SJCRH30 (cell line): ENCODE measurements at places on chromosomes 5 and 9. TPM values are rescaled to one million over a fixed set of nuclear protein-coding genes. Genes with fewer than 3 reads are reported as not detected.

DNA sequence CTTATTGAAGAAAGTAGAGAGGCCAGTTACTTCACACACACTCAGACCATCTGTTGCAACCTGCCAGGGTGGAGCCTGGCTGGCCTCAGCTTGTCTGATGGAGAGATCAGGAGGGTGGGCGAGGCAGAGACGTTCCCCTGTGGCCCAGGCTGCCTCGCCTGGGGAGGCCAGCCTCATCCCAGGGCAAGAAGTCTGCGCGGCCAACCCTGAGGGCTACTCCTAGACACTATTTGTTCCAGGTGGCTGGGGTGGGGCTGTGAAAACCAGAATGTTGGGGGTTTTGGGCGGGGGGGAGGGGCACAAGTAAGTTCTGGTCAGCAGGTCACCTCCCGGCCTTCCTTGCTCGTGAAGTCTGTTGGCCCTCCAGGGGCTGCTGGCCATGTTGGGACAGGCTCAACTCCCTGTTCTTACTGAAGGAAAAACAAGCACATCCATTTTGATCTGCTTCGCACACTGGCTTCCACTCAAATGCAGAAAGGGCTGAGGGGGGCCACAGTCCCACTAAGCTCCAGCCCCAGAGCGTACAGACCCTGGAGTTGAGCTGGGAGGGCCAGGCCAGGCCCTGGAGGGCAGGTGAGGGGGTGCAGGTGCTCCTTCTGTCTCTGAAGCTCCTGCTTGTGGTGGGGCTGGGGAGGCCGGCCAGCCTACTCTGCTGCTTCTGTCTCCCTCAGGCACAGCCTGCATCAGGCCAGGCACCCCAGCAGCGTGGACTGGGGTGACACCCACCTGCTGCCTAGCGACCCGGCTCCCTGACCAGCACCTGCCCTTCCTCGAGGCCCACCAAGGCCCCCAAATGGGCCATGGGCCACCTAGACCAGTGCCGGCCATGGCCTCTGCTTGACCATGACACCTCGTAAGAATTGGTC lies 46.6 kb downstream of the SECISBP2 start:
- H3K27me3 ChIP-seq, result no peaks in the 10 kb centered on the region
- H3K4me3 ChIP-seq, result no peak overlapping the region

- H3K27ac ChIP-seq, result no peak overlapping the region
- H3K36me3 ChIP-seq, result no peaks in the 10 kb centered on the region
- DNase-seq, result no peak
- H3K4me3 ChIP-seq, result no peak overlapping the region
These were observed 487.1 kb downstream of the NTRK2 start for GRCh38 chr9:85156652-85157051.

DNA sequence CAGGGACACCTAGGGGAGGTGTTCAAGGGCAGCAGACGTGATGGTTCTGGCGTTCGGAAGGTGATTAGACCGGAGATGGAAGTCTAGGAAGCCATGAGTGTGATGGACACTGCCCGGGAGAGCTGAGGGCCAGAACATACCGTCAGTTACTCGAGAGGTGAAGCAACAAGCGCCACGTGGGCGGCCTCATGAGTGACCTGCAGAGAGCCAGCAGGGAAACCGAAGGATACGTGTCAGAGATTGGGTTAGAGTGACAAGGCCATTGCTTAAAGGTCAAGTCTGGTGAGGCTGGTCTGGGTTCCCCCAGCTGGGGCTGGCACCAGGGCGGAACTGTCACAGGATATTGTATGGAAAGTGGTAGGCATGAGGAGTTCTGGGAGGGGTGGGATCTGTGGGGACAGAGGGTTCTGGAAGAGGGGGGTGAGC lies 60.0 kb downstream of the C9orf50 start:
- no peak overlapping the region for H3K27ac ChIP-seq
- H3K4me3 ChIP-seq, result no peak overlapping the region
- H3K27me3 ChIP-seq, result no peaks in the 10 kb centered on the region
- peaks cover 22% of the 10 kb centered on the region for H3K4me1 ChIP-seq
- no peak for DNase-seq
- H3K36me3 ChIP-seq, result no peaks in the 10 kb centered on the region

DNA sequence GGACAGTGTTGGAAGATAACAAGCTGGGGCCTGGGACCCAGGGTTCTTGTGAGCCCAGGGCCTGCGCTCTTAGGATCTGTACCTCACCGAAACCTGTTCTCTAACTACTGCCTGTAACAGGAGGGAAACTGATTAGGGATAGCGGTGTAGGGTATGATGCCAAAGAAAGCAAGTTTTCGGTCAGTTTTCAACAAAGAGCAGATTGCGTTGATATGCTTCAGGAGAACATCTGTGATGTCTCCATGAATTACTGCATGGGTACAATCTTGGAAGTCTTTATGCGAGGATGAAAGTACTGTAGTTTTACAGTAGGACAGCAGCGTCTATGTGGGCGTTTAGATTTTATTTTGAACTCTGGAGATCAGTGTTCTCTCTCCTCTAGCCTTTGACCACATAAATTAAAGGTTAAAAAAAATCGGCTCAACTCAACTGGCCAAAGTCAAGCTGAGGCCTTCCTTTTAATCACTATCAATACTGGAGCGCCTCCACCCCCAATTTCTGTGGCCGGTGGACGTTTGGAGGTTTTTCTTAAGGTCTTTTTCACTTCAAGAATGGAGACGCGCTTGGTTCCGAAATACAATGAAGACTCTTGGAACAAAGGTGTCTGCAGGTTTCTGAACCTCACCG lies 3.0 kb downstream of the NFIL3 start:
- DNase-seq, result no peak
- H3K4me3 ChIP-seq, result no peak overlapping the region
- H3K27me3 ChIP-seq, result no peaks in the 10 kb centered on the region
- H3K27ac ChIP-seq, result no peak overlapping the region
- H3K36me3 ChIP-seq, result no peaks in the 10 kb centered on the region

DNA sequence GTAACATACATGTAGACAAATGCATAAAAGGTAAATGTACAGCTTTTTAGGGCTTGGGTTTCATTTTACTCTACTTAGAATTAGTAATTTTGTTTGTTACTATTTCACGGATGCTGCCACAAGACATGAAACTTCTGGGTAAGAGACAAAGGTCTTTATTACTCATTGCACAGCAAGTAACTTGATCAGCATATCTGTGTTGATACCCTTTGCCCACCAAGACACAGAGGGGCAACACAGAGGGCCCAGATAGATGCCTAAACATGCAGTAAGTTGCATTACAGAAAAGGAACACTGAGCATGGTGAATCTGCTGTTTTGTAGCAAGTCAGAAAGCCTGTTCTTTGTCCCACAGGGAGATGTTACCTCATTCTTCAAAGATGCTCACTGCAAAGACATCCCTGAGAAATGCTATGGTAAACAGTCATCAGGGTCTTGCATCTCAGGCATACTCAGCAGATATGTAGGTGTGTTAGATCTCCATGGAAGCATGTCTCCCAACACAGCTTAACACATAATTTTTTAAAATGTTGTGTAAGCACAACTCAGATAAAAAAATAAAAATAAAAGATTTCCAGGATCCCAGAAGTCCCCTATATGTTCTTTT lies 10.3 kb downstream of the ITGA2 start:
- no peaks in the 10 kb centered on the region for H3K27me3 ChIP-seq
- no peak overlapping the region for H3K4me3 ChIP-seq
- no peak overlapping the region for H3K27ac ChIP-seq
- no peaks in the 10 kb centered on the region for H3K4me1 ChIP-seq
- H3K36me3 ChIP-seq, result no peaks in the 10 kb centered on the region

GRCh38 chr5:1723476-1723875 lies 76.2 kb downstream of the MRPL36 start:
- no peaks in the 10 kb centered on the region for H3K36me3 ChIP-seq
- H3K27me3 ChIP-seq, result no peaks in the 10 kb centered on the region
- no peak overlapping the region for H3K27ac ChIP-seq
- no peaks in the 10 kb centered on the region for H3K4me1 ChIP-seq
- DNase-seq, result no peak
- no peak overlapping the region for H3K4me3 ChIP-seq

DNA sequence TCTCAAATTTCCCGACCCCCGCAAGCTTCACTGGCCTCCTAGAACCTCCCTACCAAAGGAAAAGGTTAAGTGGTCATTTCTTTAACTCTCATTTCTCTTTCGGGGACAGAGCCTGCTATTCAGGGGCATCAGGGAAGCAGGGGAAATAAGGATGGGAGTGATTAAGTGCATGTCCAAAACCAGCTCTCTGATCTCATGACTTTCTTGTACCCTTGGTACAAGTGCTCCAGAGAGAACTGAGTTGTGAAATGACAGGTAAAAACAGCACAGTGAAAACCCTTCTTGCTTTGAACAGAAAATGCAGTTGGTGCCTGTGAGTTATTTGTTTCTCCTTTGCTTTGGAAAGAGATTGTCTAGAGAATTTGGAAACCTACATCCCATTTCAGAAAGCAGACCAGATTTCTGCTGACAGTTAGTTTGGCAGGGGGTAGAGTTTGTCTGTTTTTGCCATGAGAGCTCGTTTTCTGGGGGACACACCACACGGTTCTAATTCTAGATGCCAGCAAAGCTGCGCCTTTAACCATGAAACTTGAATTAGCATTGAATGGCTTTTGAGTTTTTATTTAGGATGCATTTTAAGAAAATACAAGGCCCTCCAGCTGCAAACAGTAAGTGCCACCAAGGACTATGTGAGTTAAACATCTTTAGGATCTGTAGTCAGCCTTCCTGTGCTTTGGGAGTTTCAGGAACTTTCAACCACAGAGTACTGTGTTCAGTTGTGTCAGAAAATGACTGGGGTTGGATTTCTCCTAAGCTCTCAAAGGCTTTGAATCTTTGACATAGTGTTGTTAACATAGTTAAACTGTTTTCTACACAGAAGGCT lies 161.7 kb upstream of the LHFPL2 start:
- peak overlapping the region; percentile 65 for H3K27ac ChIP-seq
- no peaks in the 10 kb centered on the region for H3K27me3 ChIP-seq
- H3K4me1 ChIP-seq, result peaks cover 23% of the 10 kb centered on the region
- H3K36me3 ChIP-seq, result no peaks in the 10 kb centered on the region
- no peak overlapping the region for H3K4me3 ChIP-seq

Gene SPINK4
- not detected in 2 replicates for total RNA-seq

Gene PCDHA13
- 0.05 TPM in 1 of 2 replicates, not detected in the other for total RNA-seq

DNA sequence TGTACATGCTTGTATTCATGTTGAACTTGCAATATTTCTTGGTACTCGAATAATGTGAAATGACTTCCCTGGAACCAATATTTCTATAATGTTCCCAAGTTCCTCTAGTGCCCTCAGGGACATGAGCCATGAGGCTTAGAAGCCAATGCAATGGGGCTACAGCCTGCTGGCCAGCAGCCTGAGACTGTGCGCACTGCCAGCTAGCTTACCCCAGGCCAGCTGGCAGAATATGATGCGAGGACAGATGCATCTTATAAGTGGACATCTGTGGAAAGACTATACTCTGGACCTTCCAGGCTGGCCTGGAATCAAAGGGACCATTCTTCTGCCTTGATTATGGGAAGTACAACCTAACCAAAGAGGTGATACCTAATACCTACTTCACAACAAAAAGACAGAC lies 1862.0 kb upstream of the ACO1 start:
- no peaks in the 10 kb centered on the region for H3K36me3 ChIP-seq
- peak; percentile 82 for DNase-seq
- H3K4me3 ChIP-seq, result no peak overlapping the region
- no peaks in the 10 kb centered on the region for H3K27me3 ChIP-seq
- peaks cover 16% of the 10 kb centered on the region for H3K4me1 ChIP-seq

DNA sequence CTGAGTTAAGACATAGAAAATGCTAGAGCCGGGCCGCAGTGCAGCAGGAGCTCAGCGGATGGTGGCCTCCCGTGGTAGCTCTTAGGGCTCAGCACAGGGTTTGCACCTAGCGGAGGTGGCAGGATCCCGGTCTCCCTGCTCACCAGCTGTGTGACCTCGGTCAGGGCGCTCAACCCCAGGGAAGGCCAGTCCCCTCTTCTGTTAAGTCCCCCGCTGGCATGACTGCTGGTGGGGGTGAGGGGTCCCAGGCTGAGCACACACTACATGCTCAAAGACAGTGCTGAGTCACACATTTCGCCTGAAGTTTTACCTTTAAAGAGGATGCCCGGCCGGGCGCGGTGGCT lies 39.0 kb downstream of the HRH2 start:
- H3K4me1 ChIP-seq, result no peaks in the 10 kb centered on the region
- no peak overlapping the region for H3K27ac ChIP-seq
- no peak overlapping the region for H3K4me3 ChIP-seq

DNA sequence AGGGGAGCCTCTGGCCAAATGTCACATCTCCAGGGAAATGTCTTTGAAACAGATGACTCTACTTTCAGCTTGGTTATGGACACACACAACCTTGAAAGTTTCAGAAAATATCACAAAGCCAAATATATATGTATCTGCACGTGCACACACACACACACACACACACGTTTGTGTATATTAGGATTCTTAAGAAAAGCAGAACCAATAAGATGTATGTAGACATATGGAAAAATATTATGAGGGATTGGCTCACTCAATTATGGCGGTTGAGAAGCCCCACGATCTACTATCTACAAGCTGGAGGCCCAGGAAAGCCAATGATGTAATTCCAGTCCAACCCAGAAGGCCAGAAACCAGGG lies 194.9 kb downstream of the PALM2AKAP2 start:
- H3K27me3 ChIP-seq, result no peaks in the 10 kb centered on the region
- no peaks in the 10 kb centered on the region for H3K4me1 ChIP-seq
- no peak overlapping the region for H3K4me3 ChIP-seq
- no peak for DNase-seq
- peaks cover 39% of the 10 kb centered on the region for H3K36me3 ChIP-seq
- no peak overlapping the region for H3K27ac ChIP-seq

Gene CFAP90
- total RNA-seq, result 0.20 TPM in 1 of 2 replicates, not detected in the other

DNA sequence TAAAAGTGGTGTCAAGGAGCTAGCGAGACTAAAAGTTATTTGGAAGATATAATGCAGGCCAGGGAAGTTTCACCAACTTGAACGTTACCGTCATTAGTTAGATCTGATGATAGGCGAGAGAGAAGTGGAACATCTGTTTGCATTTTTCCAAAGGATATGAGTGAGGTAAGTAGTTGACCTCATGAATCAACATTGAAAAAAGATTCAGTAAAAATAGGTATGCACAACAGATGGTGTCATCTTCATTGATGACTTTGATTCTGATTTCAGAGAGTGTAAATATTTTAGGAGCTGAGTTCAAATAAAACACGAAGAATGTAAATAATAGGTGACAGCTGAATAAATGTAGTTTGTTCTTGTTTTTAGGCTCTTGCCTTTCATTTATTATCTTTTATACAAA lies 998.9 kb upstream of the CDH6 start:
- no peak for DNase-seq
- H3K4me3 ChIP-seq, result no peak overlapping the region
- no peak overlapping the region for H3K27ac ChIP-seq
- 0 out of 2 replicates have a peak, but pooled peaks cover 3% of the 10 kb centered on the region for H3K27me3 ChIP-seq
- H3K4me1 ChIP-seq, result no peaks in the 10 kb centered on the region

Gene ABITRAM
- 21.1 and 22.9 TPM in 2 replicates for total RNA-seq

DNA sequence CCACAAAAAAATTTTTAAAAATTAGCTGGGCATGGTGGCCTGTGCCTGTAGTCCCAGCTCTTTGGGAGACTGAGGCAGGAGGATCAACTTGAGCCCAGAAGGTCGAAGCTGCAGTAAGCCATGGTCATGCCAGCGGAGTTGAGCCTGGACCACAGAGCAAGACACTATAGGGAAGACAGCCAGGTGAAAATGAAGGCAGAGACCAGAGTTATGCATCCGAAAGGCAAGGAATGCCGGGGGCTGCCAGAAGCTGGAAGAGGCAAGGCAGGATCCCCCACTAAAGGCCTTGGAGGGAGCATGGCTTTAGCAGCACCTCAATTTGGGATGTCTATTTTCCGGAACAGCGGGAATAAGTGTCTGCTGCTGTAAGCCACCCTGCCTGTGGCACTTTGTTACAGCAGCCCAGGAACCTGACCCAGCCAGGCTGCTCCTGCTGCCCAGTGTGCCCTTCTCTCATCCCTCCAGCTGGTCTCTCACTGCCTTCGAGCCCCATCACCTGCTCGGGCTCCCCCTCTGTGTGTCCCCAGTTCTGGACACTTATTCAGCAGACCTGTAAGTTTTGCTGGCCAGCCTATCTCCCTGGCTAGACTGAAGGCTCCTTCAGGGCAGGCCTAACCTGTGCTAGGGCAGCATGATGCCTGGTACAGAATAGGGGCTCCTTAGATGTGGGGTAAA lies 16.8 kb upstream of the JADE2 start:
- H3K4me1 ChIP-seq, result peaks cover 7% of the 10 kb centered on the region
- H3K27ac ChIP-seq, result no peak overlapping the region
